ENCODE measurements at places on chromosomes 4 and X.

GRCh38 chr4:7415927-7416686, 18.6 kb downstream of the PSAPL1 start:
- DNase-seq = no peak

GRCh38 chr4:185834778-185835177, 22.8 kb upstream of the SORBS2 start:
- DNase-seq = no peak

- no peak for DNase-seq
These were observed 479.5 kb downstream of the NKX6-1 start for GRCh38 chr4:84019626-84020025.

DNA sequence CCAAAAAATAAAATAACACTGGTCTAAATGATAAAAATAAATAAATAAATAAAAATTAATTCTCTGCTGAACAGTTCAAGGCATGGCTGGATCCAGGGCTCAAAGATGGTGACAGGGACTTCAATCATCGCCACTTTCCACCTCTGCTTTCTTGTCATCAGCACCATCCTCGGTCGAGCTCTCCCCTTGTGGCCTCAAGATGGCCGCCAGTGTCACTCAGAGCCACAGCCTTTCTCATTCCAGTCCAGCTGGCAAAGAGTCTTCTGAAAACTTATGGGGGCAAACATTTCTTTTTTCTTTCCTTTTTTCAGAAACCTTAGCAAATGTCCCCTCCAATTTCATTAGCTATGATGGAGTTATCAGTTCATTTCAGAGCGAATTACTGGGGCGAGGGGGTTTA, 119.5 kb downstream of the RAB28 start:
- DNase-seq = no peak

- DNase-seq = no peak
These were observed 113.7 kb upstream of the TLR3 start for GRCh38 chr4:185955151-185955770.

- no peak for DNase-seq
These were observed 1109.0 kb upstream of the IGFBP7 start for GRCh38 chr4:58219179-58219578.

DNA sequence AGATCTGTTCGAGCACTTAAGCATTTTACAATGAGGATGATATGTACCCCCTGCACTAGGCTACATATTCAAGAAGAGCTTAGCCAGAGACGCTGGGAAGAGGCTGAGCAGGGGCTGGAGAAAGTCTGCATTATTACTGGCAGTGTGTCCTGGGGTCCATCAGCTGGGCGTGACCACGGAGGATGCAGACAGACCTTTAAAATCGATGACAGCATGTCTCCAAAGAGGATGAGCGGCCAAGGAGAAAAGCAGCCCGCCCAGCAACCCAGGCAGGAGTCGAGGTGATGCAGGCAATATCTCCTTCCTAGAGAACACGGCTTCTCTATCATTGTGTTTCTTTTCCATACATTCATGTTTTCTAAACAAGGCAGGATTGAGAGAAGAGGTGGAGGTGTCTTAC, 300.7 kb downstream of the USP46 start:
- DNase-seq = no peak

DNA sequence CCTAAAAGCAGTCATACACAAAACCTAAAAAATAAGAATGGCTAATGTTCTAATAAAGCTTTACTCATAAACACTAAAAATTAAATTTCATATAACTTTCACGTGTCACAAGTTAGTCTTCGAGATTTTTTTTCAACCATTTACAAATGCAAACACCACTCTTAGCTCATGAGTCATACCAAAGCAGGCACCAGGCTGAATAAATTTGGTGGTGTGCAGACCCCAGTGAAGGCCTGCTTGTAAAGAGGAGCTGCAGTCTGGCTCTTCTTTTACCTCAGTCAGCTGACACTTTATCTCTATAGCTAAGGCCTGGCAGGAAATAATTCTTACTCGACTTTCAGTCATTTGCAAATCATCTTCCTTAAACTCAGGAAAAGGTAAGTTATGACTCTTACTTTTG, 37.4 kb downstream of the CLOCK start:
- no peak for DNase-seq

DNA sequence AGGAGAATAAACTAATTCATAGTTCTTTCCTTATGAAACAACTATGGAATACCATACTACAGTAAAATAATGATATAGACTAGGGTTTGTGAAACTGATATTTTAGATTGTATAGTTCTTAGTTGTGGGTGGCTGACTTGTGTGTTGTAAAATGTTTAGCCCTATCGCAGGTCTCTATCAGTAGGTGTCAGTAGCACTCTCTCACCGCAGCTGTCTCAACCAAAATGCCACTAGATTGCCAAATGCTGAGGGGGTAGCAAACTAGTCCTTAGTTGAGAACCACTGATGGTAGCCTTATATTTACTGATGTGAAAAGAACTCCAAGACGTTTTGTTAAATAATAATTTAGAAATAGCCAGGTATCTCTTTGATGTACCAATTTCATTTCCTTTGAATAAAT, 48.1 kb downstream of the RHOXF2B start:
- DNase-seq = no peak

DNA sequence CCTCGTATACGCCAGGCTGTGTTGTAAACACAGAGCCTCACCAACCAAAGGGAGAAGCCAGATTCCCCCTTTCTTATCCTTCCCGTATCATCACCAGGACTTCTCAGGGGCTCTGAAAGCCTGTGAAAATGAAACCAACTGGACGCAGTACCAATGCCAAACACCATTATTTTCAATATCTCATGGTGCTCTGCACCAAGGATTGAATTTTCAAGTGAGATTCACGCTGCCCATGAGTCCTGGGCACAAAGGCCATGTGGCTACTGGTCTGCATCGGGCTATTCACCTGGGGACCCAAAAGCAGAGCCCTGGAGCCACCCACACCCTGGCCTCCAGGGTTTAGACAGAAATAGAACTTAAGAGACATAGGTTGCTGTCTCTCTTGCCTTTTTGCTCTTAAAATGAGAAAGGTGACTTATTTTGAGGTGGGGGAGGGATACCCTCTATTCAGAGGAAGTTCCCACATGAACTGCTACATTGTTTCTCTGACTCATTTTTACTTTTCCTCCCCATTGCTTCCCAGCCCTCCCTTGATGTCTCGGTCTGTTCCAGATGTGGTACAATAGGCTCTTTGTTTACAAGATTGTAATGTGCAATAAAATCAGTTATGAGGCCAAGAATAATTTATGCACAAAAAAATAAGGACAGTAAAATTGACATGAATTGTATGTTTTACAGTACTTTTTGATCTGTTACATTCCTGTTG, 55.4 kb downstream of the MAML3 start:
- DNase-seq = no peak

- no peak for DNase-seq
These were observed 104.1 kb downstream of the INPP4B start for GRCh38 chr4:142741995-142742394.
